ENCODE measurements at places on chromosomes 16 and 17.

GRCh38 chr16:20799599-20799998 lies 6.7 kb downstream of the ERI2 start:
- no peak for DNase-seq

- no peak for DNase-seq
Measured at GRCh38 chr16:89038811-89039735, 54.6 kb upstream of the ACSF3 start.

DNA sequence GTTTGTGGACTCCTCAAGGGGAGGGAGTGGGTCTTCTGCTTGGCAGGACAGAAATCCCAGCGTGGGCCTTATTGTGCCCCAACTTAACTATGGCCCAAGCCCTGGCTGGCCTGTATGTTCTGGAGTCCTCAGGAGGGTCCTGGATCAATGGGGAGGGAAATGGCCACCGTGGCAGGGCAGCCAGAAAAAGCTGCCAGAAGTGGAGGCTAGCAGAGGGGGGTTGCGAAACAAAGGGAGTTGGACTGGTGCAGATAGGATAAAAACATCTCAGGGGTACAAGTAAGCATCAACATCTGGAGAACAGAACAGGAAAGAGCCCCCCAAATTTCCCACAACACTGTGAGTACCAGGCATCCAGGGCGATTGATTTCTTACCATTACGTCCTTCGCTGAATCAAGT lies 3.7 kb upstream of the CACNG1 start:
- no peak for DNase-seq

GRCh38 chr17:4788807-4789700 lies at the start of gene GLTPD2:
TSS of gene GLTPD2 (plus strand) at chr17:4788964. CDS start at chr17:4789012, 48 bp downstream.
- DNase-seq, result no peak

DNA sequence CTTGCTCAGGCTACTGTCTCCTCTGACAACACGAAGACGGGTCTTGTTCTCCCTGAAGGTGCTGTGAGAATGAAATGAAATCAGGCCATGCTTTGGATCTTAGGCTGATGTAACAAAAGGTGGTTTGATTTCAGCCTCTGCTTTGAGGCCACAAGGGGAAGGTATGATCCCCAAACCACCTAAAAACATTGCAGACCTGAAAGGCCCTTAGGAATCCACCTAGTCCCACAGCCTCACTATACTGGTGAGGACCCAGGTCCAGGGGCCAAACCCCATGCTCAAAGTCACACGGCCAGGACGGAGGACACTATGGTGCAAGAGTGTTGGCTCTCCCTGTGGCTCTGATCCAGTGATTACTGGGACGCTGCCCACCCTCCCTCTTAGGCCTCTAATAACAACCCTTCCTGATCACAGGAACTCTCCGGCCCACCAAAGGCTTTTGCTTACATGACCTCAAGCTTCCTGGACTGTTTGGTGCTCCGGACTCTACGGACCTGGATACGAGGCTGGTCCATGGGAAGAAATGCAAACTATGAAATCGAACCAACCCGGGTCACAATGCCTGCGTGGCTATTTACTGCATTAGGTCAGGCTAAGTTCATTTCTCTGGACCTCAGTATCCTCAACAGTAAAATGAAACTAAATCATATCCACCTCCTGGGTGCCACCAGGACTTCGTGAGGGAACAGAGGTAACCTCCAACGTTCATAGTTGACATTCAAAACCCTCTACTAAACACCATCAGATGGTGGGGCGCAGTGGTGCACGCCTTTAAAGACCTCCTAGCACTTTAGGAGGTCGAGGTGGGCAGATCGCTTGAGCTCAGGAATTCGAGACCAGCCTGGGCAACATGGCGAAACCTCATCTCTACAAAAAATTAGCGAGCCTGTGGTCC lies 1.5 kb downstream of the TRIM25 start:
- DNase-seq, result no peak

DNA sequence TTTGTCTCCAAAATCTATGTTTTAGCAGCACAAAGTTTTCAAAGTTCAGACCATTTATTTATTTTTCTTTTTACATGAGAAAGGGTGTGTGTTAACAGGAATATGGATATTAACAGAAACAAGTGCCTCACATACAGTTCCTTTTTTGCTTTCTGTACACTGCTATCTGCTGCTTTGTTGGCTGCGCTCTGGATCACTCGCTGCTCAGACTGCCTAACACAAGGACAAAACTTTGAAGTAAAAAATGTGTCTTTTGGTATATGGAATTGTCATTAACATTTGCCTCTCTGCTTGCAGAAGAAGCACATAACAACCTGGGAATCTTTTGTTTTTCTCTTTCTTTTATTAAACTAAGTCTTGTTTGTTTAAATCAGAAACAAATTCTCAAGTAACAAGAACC lies 262.8 kb downstream of the ZFHX3 start:
- no peak for DNase-seq

GRCh38 chr16:84561291-84561690 lies 56.6 kb downstream of the COTL1 start:
- DNase-seq, result no peak

DNA sequence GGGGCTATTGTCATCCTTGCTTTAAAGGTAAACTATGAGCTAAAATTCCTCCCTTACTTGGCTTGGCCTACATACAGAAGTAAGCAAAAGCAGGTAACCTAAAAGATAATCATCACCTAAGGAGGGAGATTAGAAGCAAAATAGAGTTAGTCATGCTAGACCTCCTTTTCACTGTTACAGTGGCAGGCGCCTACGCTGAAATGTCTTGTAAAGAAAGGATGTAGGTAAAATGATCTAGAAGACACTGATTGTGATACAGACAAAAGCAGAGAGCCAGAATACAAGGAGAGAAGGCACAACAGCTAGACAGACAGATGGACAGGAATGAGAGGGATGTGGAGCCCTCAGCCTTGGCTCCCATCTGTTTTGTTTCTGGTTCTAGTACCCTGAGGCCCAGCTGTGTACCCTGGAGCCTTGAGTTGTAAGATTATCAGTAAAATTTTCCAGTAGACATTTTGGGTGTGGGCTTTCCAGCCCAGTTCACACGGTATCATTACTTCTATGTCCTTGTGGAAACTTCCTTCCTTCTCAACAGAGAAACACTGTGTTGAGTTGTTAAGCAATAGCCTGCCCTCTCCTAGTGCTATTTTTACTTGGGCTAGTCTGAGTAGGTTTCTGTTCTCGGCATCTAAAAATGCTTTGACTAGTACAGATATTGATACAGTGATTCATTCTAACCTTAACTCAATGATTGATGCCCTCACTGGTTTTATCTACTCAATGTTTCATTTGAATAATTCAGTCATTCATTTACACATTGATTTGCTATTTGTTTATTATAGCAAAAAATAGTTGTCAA lies 7.7 kb upstream of the C16orf78 start:
- DNase-seq, result no peak

DNA sequence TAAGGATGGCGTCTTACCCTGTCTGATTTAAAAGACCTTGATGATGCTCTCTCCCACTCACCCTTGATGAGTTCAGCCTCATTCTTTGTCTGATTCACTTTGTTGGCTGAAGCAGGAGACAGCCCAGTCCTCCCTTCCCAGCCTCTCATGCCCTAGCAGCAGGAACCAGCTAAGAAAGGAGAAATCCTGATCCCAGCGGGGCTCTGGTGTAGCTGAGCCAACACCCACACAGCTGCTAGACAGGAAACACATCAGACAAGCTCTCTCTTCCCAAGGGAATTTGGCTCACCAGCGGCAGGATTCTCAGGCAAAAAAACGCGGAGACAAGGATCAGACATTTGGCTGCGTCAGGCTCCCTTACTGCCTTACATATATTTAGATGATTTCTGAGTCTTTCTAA lies 211.5 kb downstream of the CDH11 start:
- DNase-seq, result no peak

DNA sequence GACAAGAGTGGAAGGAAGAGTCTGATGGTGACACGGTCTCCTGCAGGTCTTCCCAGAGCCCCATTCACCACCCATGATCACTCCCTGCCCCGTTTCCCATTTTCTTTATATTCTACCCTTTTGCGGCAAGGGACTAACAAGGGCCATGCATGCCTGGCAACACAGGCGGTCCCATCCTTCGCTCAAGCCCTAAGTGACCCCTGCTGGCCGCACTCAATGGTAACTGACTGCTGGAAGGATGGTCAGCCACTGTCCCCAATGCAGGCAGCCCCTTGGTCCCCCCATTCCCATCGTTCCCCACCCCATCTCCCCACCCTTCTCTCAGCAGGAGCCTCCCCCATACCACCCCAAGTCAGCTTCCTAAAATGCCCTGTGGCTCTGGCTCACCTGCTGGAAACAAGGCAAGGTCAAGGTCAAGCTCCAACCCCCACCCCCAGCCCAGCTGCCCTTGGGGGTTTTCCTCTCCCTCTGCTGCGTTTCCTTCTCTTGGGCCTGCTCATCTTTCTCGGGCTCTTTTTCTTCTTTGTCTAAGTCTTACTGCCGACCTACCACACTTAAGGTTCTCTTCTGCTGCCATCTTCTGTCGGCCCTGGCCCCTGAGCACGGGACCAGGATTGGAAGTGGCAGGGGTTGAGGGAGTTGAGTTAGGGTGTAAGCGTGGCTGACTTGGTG lies 116.0 kb downstream of the RPTOR start:
- DNase-seq, result no peak

- DNase-seq, result no peak
Measured at GRCh38 chr16:79814124-79814523, 213.6 kb upstream of the MAF start.

DNA sequence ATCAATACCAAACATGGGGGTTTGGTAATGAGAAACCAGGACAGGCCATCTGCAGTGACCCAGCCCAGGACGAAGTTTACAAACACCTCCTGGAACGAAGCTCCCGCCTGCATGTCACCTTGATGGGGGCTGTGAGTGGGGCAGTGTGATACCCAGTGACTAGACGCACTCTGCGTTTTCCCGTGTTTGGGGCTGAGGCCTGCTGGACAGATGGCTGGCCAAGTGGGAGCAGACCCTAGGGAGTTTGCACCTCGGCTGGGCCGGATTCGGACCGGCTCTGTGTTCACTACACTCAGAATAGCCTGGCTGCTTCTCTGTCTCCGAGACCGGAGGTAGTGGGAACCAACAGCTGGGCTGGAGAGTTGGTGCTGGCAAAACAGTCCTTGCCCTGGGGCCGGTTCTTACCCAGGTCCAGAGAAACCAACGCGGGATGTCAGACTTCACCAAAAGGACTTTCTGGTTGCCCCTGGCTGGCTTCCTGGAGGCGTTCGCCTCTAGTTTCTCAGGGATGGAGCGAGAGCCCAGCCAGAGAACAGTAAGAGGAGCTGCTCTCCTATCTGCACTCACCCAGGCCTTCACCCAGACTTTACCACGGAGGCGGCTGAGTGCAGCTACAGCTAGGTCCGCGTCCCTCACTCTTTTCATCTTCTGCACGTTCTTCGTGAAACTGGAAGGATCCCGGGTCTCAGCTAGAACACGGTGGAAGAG lies 20.4 kb downstream of the CARHSP1 start:
- DNase-seq, result no peak

- DNase-seq, result peak; percentile 74
Measured at GRCh38 chr17:64778240-64779097, 116.4 kb upstream of the SMURF2 start.
